HFFc6 (cell line): ENCODE measurements at places on chromosomes 1 and 21.

GRCh38 chr1:101914473-101915242 lies 82.1 kb downstream of the OLFM3 start:
- DNase-seq: no peak

GRCh38 chr1:208058756-208059155 lies 147.8 kb upstream of the CD34 start:
- DNase-seq: no peak

DNA sequence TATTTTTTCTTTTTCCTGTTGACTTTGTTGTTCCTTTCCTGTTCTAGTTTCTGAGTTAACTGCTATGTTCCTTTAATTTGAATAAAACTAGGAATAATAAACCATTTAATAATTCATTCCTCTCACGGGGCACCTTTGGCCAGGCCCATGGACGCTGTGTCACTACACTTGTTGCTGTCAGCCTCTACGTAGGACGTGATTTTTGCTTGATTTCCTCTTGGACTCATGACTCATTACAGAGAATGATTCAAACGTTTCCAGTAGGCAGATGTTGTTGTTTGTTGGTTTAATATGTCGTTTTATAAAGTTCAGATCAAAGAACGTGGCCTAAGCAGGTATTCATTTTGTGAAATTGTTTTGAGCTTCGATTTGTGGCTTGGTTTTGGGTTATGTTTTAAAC lies 9.1 kb upstream of the SLC19A1 start:
- DNase-seq: peak; percentile 80

DNA sequence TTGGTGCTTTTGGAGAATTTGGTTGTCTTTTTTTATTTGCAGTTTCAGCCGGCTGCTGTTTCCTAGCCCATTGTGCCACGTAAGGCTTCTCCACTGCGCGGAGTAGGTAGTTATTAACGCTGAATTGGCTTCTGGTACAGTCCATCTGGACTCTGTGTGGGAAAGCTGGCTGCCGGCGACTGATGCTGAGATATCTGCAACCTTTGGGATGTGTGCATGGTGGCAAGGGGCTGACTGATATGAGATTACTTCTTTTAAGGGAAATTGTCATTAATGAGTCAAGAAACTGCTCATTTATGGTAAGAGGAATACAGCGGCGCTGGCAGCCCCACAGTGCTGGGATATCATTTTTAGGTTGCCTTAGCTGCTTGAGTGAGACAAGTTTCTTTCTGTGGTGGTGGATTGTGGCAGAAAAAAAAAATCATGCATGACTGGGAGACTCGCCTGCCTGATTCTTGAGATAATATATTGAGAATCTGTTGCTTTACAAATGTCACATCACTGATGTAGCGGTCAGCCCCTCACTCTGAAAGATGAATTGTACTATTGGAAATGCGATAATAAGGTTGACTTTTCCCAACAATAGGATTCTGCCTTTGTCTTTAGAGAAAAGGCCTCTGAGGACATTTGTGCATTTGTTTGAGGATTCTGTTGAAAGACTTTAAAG lies 2.5 kb upstream of the ELAVL4 start:
- DNase-seq: no peak

DNA sequence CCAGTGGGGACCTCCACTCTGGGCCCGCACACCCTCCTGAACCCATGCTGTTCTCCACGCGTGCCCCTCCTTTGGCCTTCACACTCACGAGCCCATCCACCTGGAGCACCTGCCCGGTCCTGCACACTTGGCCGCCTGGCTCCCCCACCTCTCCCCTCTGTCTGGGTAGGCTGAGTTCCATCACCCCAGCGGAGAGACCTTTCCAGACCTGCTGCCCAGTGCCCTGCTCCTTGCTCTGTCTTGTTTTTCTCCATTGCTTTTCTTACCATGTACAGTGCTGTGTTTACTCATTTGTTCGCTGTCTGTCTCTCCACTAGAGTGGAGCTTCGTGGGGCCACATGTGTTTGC lies 351.0 kb upstream of the VAMP3 start:
- no peak for DNase-seq

GRCh38 chr1:221558396-221558795 lies 183.5 kb downstream of the DUSP10 start:
- no peak for DNase-seq

GRCh38 chr1:19436716-19437476 lies 48.4 kb downstream of the CAPZB start:
- no peak for DNase-seq

- DNase-seq: peak; percentile 51
Measured at GRCh38 chr1:206472454-206472853, 2.2 kb downstream of the IKBKE start.

DNA sequence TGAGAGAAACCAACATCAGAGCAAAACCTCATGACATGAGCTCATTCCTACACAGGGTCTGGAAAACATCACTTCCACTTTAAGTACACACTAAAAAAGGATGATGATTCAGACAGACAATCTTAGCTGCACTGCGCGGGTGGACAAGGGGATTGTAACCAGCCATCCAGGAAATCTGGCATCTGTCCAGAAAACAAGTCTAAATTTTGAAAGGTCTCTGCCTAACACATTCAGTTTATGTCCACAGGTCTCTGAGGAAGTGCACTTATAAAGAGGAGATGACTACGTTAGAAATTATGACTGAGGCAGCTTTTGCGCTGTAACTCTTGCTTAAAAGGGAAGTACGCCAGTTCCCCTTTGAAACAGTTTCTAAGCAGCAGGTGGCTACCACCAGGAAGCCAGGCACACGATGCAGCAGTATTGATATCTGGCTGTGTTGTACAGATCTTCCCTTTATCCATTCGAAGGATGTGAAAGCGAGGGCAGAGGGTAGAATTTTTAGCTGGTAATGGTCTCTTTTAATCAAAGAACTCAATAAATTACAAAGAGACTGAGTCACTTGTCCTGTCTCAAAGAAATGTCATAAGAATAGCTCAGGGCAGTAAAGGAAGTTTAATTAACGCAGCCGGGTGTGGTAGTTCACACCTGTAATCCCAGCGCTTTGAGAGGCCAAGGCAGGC lies 128.0 kb downstream of the SETD4 start:
- DNase-seq: peak; percentile 84

- DNase-seq: peak; percentile 30
Measured at GRCh38 chr1:212285685-212286555, 710 bp downstream of the PPP2R5A start.

GRCh38 chr1:217495249-217495648 lies 135.6 kb downstream of the GPATCH2 start:
- DNase-seq: no peak

DNA sequence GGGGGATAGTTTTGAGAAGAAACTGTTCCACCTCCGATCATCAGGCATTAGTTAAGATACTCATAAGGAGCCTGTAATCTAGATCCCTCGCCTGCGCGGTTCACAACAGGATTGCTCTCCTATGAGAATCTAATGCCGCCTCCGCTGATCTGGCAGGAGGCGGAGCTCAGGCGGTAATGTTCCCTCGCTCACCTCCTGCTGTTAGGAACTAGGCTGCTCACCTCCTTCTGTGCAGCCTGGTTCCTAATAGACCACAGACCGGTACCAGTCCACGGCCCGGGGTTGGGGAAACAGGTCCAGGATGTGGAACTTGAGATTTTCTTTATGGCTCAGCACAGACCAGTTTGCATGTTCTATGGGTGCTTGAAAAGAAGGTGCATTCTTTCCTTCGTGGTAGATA lies 27.2 kb upstream of the FAM3B start:
- no peak for DNase-seq

DNA sequence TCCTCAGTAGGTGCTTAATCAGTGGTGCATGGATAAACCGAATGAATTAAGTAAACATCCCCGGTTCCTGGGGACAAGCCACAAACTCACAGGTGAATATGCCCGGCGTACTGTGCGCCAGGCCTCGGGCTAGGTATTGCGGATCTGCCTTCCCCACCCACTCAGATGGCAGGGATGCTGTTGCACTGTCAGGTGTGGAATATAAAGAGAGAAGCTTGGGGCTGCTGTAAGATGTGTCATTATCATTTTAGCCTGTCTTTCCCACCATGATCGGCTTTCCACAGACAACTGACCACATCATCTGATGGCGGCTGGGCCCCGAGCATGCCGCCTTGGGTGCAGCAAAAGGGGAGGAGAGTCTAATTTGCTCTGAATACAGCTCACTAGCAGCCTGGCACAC lies 45.4 kb upstream of the LRP8 start:
- no peak for DNase-seq

DNA sequence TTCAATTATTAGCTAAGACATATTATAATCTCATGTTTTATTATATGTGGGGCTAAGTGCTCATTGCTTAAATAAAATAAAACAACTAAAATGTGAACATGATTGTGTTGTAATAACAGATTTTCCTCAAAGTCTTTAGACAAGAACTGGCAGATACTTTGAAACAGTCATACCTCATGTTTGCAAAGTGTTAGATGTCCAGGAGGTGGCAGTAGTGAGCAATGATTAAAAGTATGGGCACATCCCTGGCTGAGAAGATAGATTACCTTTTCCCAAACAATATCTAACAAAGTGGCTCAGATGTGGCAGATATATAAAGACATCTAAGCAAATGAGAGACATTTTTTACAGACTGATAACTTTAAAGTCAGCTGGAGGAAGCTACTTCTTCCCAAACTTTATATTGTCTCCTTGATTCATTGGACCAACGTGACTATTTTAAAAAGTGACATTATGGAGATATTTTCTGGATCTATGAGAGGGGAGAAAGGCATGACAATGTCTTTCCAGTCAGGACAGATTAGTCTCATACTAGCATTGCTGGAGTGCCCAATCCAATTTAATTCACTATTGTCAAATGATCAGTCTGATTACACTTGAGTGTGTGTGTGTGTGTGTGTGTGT lies 269.8 kb downstream of the S1PR1 start:
- peak; percentile 41 for DNase-seq

- peak; percentile 91 for DNase-seq
Measured at GRCh38 chr1:185483664-185484450, 166.8 kb upstream of the IVNS1ABP start.

DNA sequence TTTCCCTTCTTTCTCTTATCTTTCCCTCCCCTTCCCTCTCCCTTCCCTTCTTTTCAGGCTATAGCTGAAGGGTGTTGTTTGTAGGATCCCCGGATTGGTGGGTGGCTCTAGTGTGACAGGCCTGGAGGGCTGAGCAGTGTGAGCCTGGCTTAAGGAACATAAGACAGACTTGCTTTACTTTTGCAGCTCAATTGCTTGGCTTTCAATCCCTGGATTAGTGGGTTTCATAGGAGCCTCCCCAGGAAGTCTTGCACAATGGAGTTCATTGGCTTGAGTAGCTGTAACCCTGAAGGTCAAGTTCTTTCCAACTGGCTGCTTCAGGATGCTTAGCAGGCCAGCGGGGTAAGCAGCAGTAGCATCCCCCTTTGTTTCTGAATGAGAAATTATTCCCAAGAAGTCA lies 126.7 kb downstream of the CAMTA1 start:
- DNase-seq: no peak

GRCh38 chr1:36232212-36233095 lies 8.2 kb downstream of the THRAP3 start:
- no peak for DNase-seq

DNA sequence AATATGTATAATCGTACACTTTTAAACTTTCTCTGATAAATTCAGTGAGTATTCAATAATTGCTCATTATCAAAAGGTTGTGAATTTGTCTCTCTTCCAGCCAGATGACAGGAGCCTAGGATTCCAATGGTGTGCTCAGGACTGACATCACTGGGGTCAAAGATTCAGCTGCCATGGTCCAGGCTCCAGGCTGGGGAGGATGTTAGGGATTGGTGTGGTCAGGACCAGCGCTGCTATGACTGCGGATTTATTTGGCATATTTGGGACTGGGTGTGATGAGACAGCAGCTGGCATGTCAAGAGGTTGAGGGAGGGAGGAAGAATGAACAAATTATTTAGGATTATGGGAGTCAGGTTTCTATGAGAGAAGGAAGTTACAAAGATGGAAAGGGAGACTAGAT lies 48.2 kb upstream of the ABCA4 start:
- DNase-seq: no peak

DNA sequence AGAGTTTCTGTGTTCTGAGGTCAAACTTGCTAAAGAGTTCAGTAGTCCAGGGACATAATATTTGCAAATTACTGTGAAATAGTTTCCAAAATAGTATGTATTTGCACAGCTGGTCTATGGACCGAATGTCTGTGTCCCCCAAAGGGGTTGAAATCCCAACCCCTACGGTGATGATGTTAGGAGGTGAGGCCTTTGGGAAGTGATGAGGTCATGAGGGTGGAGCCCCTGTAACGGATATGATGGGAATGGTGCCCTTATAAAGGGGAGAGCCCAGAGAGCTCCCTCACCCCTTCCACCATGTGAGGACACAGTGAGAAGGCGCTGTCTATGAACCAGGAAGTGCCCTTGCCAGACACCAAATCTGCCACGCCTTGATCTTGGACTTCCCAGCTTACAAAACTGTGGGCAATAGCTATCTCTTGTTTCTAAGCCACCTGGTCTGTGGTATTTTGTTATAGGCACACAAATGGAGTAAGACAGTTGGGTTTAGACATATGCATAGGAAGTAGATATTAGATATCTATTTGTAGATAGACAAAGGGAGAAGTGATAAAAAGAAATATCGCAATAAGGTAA lies 21.7 kb downstream of the RNF187 start:
- DNase-seq: no peak

GRCh38 chr21:38506661-38507281 lies 8.5 kb upstream of the ERG start:
- no peak for DNase-seq

GRCh38 chr1:214472364-214472763 lies 79.0 kb downstream of the PTPN14 start:
- no peak for DNase-seq

DNA sequence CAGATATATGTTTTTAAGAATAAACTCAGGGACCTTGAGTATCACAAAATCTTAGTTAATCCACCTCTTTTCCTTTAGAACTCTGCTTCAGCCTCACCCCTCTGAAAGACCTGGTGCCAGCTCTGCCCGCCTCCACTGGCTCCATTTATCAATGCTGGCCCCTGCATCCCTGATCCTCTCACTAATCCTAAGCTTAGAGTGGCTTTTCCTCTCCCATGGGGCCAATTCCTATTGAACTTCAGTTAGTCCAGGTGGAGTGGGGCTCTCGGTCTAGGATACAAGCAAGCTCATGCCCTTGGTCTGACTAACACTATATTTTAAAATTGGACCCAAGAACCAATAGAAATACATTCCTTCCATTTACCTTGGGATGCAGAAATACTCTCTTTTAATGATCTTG lies 87.0 kb downstream of the RGS7 start:
- no peak for DNase-seq

DNA sequence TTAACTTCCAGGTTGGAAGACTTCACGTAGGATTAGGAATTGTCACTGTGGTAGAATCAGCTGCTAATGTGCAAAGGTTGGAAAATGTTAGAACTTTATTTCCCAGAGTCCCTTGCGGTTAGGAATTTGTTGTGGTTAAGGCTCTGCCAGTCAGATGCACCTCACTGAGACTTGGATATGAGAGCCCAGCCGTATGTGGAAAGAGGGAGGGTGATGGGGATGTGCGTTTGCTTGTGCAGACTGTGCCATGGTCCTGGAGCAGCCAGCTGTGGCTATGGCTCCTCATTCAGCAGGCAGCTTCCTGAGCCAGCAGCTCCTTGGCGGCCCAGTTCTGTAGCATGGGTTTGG lies 12.5 kb downstream of the S100A10 start:
- no peak for DNase-seq
